Panc1 (cell line): ENCODE measurements at places on chromosomes 2 and 18.

GRCh38 chr2:218366621-218367414 lies 10.2 kb downstream of the CATIP start:
- no peak for DNase-seq

- no peak for DNase-seq
Observed at GRCh38 chr18:43571078-43571689, 293.9 kb upstream of the SYT4 start.

DNA sequence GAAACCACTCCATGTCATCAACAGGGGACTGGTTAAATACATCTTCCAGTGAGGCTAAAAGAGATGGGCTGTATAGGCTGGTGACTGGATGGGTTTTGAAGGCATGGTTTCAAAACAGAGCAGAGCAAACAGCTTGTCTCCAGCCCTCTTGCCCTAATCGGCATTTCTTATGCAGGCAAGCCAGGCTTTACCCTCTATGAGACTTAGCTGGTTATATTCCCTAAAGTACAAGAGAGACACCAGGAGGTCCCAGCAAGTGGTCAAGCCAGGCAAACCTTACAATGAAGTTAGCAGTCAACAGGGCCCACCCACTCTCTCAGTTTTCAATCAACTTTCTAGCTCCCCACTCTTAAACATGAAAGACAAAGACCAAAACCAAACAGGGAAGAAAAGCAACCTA lies 19.0 kb downstream of the OSBPL1A start:
- no peak for DNase-seq

- no peak for DNase-seq
Observed at GRCh38 chr18:55284614-55285013, 303.4 kb downstream of the TCF4 start.

DNA sequence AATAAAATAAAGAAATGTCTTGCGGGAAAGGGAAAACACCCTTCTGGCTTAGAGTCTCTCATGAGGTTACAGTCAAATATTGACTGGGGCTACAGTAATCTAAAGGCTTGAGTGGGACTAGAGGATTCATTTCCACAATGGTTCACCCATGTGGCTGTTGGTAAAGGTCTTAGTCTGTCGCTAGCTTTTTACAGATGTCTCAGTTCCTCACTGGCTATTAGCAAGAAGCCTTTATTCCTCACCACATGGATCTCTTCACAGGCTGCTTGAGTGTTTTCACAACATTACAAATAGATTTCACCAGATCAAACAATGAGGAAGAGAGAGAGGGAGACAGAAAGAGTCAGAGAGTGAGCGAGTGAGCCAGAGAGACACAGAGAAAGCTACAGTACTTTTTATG lies 8.3 kb upstream of the ZC3H15 start:
- DNase-seq = no peak

DNA sequence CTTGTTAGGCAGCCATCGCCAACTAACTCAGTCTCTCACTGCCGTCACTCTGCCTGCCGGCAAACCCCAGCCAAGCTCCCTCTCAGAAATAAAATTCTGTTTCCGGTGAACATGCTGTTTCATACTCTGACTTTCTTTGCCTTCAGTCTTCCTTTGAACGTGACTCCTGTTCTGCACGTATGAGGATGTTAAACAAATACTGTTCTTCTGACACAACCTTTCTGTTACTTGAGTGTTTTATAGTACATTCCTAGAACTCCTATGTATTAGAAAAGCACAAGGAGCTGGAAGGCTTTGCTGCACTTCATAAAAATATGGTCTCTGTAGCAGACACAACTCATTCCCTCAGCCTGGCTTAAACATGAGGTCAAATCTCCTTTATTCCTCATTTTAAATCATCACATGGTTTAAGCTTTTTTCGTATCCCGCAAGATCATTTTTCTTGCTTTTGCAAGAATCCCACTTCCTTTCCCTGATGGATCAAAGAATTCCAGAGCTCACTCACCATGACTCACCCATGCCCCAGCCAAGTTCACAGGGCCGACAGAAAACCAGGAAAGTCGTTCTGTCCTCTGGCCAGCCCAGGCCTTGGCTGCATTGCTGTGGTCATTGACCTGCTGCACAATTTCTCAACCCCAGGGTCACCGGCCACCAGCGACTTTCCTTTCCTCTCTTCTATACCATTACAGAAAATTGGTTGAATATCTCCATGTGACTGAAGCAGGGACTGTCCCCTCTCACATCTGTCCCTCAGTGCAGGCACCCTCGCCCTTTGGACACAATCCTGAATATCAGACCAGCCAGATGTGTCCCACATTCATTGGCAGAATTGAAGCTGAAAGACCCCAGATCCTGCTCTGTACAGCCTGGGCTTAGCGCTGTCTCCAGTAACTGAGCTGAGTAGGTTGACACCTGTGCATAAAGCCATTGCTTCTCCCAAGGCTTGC lies 183.1 kb upstream of the ARL4C start:
- peak; percentile 71 for DNase-seq

- no peak for DNase-seq
Observed at GRCh38 chr2:138950486-138950885, 170.3 kb upstream of the NXPH2 start.

- DNase-seq = no peak
Observed at GRCh38 chr2:54455131-54455562, 980 bp upstream of the SPTBN1 start.

GRCh38 chr2:62014102-62014501 lies 108.6 kb downstream of the COMMD1 start:
- DNase-seq = no peak

GRCh38 chr2:200787351-200788120 lies 24.2 kb upstream of the BZW1 start:
- DNase-seq = peak; percentile 82

- no peak for DNase-seq
Observed at GRCh38 chr2:169362118-169362893, at the start of gene LRP2. Gene LRP2, minus strand, starts transcription at chr2:169362534. Its CDS starts 135 bp downstream, at chr2:169362399.

DNA sequence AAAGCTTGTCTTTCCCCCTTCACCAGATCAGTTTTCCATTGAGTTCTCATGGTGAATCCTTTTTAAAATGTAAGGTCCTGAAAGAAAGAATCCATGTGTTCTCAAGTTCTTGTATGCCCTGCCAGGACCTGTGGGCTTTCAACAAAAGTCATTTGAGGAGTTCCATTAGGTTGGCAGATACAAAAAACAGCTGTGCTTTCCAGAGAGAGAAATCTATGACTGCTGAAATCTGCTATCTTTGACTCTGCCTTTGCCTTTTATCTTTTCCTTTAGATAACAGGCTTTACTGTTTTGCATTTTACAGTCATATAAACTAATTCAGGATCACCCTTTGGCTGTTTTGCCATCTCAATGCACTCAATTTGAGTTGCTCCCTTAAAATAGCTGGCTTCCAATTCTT lies 59.7 kb downstream of the CXCR4 start:
- DNase-seq = no peak

GRCh38 chr2:237222601-237223041 lies 136.9 kb downstream of the COPS8 start:
- DNase-seq = no peak

GRCh38 chr2:71560638-71561011 lies 107.3 kb downstream of the DYSF start:
- DNase-seq = no peak

- no peak for DNase-seq
Observed at GRCh38 chr18:10841203-10841602, 308.2 kb downstream of the PIEZO2 start.

GRCh38 chr2:239326831-239327535 lies 73.8 kb downstream of the HDAC4 start:
- DNase-seq = no peak

GRCh38 chr2:28591711-28592335 lies 96.0 kb downstream of the PLB1 start:
- no peak for DNase-seq

GRCh38 chr2:152555048-152555447 lies 162.2 kb downstream of the PRPF40A start:
- DNase-seq = no peak
